ENCODE measurements at places on chromosomes 5 and 9. TPM values are rescaled to one million over a fixed set of nuclear protein-coding genes. Genes with fewer than 3 reads are reported as not detected.

GRCh38 chr5:137660349-137660817 is 75.5 kb downstream of the KLHL3 start:
- DNase-seq = peak; percentile 53

DNA sequence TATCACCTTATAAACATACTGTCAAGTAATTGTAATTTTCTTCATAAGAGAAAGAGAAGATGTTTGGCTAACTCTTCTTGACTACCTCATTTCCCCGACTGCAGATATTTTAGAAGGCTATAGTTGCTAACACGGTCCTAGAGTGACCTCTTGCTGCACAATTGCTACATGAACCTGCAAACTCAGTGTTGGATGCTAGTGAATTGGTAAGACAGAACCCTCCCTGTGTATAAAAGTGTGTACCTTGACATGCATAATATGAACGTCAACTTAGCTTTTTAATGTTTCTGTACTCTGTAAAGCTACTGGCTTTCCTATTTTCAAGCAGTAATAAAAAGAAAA is 46.7 kb upstream of the CER1 start:
- peak; percentile 16 for DNase-seq

BAAT gene
- not detected for total RNA-seq

- peak; percentile 31 for DNase-seq
Observed at GRCh38 chr5:10036136-10036815, 213.4 kb downstream of the ATPSCKMT start.

GRCh38 chr5:30878296-30878695 is 315.2 kb upstream of the CDH6 start:
- DNase-seq = no peak

DNA sequence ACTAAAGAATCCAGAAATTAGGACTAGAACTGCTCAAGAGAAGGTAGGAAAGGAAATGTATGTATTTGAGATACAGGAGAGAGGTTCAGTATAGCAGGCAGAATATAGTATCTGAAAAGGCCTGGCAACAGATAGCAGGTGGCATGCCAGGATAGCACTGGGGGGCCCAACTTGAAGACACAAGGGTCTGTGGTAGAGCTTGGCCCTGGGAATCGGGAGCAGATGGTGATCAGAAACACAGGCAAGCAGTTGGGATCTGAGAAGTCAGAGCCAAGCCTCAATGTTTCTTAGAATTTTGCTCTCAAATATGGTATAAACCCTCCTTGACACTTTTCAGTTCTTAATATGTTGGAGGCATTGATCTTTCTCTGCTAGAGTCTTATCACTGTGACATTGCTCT is 499.8 kb upstream of the CD180 start:
- DNase-seq = no peak

VAV2 gene
- 16.2 TPM for total RNA-seq

DNA sequence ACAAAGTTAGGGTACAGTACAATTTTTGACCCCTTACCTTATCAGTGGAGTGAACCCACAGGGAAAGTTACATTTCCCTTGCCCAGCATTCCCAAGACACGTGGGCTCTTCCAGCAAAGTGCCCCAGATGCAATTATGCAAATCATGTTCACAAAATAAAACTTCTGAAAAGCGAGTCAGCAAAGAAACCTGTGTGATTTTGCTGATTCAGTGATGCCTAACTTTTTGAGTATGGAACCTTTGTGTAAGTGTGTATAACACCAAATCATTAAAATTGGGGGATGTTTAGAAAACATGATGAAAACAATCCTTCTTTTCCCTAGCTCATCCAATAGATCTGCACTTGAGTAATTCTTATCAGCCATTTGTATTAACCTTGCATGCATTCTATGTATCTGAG is 52.6 kb downstream of the SH3RF2 start:
- no peak for DNase-seq

DNA sequence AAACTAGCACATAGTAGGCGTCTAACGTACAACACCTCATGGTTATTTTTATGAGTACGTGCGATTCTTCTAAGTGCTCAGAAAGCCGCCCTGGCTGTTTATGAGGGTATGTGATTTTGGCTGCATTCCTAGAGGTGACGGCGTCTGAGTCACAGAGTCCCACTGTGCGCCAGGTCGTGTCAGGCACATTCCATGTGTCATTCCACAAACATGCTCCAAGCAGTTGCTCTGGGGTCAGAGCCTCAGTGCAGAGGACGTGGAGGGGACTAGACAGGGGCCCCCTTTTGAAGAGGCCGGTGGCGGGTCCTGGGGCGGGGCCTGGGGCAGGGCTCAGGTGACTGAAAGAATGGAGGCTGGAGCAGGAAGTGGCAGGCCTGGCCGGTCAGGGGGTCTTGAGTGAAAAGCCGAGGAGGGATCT is 51.9 kb downstream of the NEK6 start:
- DNase-seq = peak; percentile 95

GRCh38 chr5:71832812-71833715 is 114.0 kb downstream of the CARTPT start:
- no peak for DNase-seq

- no peak for DNase-seq
Observed at GRCh38 chr5:103034662-103035392, 85.1 kb downstream of the GIN1 start.

ASPN gene
- 0.10 TPM for total RNA-seq

- DNase-seq = no peak
Observed at GRCh38 chr5:127943061-127943371, 140.6 kb upstream of the SLC12A2 start.

- no peak for DNase-seq
Observed at GRCh38 chr5:179357031-179357430, 11.8 kb upstream of the ADAMTS2 start.

- no peak for DNase-seq
Observed at GRCh38 chr9:19618816-19619215, 170.0 kb downstream of the SLC24A2 start.

- DNase-seq = peak; percentile 52
Observed at GRCh38 chr9:131813116-131813515, 73.2 kb upstream of the RAPGEF1 start.

GRCh38 chr5:157059891-157060290 is 975 bp upstream of the HAVCR1 start:
- no peak for DNase-seq

DNA sequence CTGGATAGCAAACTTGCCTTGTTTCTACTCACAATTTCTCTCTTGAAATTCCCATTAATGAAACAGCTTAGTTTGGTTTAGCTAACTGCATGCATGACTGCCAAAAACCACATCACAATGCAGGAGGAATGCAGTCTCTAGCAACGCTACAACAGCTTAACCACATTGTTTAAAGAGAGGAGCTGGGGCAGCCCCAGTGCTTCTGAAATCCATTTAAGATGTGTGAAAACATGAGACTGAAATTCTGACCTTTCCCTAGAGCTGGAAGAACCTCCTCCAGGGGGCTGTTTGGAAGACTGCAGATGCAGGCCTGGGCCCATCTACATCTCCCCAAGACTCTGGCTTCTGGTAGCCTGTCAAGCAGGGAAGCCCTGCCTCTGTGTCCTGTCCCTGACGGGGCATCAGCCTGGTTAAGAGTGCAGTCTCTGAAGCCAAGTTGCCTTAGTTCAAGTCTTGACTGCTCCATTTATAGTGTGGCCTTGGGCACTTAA is 157.1 kb downstream of the ZNF462 start:
- peak; percentile 98 for DNase-seq

GRCh38 chr5:138354926-138355378 is 2.5 kb downstream of the KDM3B start:
- DNase-seq = peak; percentile 85

OBP2B gene
- not detected for total RNA-seq

DNA sequence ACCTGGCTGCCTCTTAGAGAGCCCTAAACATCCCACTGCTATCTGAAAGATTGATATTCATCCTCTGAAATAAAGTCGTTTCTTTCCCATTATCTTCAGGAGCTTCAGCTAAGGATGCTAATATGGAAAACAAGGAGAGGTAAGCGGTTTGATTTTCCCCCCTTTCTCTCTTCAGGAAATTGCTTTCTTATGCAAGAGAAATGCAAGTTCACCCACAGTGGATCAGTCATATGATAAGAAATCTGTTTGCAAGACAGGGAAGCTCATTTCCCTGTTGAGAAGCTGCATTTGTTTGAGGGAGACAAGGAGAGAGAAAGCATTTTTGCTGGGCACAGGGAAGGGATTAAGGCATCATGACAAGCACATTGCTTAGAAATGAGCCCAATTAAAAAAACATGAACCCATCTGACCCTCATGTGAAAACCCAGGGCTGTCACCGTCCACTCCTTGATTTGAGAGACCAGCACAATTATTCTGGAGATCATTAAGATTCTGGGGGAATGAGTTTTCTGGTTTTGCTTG is 53.7 kb upstream of the BOD1 start:
- DNase-seq = no peak

BARHL1 gene
- not detected for total RNA-seq

DNA sequence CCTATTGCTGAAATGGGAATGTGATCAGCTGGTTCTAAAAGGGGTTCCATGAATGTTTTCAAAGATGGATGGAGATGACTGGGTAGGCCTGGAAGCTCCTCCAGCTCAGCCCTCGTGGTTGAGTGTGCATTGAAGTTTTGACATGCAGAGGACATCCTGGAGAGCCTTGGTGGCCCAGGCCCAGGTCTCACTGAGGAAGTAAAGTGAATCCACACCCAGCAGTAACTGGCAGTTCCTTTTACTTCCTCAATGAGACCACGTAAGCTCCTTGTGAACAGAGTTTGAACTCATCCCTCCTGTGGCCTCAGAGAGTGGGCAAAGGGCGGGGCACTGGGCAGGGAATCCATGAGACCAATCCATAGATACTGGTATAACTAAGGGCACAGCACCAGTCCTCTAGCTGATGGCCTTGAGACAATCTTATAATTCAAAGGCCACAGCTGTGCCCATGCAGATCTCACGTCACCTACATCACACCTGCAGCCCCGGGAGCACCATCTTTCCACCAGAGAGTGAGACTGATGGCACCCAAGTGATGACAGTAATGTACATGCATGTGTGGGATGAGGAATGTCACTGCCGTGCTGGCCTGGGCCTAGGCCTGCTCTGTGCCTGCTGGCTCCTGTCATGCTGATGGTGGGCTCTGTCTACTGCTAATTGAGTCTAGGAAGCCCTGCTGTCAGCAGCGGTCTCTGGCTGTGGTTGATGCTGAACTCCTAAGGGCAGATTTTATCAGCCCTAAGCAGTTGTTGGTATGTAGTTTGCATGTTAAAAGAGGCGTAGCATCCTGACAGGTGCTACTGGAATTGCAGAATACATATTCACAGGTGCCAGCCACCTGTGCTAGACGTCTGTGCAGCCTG is 257.8 kb downstream of the FSTL4 start:
- no peak for DNase-seq

GRCh38 chr9:132516911-132517310 is 65.5 kb upstream of the BARHL1 start:
- DNase-seq = peak; percentile 13

EPB41L4A gene
- total RNA-seq = under 0.01 TPM

CXCL14 gene
- not detected for total RNA-seq

Measured in RPMI7951 (cell line).